Stimulated activated CD4-positive, alpha-beta T cell treated with anti-CD3 and anti-CD28 coated beads, Interleukin-2, amount 100 ng/mL, for 24 hours (primary cell): ENCODE measurements at places on chromosomes 7 and 10.

- no peak for DNase-seq
Measured at GRCh38 chr7:118285358-118285757, 60.9 kb downstream of the ANKRD7 start.

- DNase-seq = peak; percentile 31
Measured at GRCh38 chr7:1742555-1743303, 72.7 kb downstream of the ELFN1 start.

DNA sequence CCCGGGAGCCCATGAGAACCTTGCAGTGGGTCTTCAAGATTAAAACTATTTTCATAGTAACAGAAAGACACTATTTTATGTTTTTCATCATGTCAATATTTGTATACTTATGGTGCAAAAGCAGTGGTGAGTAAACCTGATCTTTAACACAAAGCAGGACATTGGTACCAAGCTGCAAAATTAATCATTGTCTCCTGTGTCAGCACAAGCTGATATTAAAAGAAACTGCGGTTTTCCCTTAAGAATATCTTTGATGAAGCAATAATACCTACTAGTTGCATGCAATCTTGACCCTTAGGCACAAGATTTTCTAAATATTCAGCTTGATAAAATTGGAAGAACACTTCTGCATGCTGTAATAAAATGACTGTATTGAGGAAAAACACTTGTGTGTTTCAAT lies 121.7 kb downstream of the MDFIC start:
- DNase-seq = no peak

GRCh38 chr7:2280424-2280823 lies 33.8 kb downstream of the SNX8 start:
- no peak for DNase-seq

- no peak for DNase-seq
Measured at GRCh38 chr10:15223174-15223573, 54.7 kb upstream of the NMT2 start.

DNA sequence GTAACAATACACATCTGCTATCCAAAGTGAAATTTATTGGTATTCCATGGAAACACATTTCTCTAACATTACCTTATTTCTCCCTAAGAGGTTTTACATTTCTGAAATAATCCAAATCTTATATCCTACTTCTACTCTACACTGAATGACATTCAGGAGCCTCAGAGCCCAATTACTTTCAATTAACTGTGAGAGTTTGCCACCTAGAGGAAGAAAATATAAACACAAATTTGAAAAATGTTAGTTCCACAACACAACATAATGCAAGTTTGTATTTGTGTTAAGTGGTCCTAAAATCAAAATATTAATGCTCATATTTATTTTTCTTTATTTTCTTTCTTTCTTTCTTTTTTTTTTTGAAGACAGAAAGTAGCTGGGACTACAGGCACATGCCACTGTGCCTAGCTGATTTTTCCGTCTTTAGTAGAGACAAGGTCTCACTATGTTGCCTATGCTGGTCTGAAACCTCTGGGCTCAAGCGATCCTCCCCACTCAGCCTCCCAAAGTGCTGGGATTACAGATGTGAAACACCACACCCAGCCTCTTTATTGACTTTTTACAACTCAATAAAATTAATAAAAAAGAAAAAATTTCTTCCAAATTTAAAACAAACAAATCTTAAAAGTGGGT lies 46.0 kb downstream of the ATAD1 start:
- no peak for DNase-seq

DNA sequence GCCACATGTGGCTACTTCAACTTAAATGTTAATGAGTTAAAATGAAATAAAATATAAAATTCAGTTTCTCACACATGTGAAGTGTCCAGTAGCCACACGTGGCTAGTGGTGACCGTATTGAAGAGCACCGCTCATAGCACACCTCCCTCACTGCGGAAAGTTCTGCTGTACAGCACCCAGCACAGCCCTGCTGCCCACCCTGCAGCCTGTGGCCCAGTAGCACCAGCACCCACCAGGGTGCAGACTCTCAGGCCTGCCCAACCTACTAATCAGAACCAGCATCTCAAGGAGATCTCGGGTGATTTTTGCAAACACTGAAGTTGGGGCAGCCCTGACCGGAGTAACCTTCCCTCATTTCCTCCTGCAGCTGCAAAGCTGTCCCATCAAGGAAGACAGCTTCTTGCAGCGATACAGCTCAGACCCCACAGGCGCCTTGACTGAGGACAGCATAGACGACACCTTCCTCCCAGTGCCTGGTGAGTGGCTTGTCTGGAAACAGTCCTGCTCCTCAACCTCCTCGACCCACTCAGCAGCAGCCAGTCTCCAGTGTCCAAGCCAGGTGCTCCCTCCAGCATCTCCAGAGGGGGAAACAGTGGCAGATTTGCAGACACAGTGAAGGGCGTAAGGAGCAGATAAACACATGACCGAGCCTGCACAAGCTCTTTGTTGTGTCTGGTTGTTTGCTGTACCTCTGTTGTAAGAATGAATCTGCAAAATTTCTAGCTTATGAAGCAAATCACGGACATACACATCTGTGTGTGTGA lies 162.8 kb upstream of the LANCL2 start:
- no peak for DNase-seq

GRCh38 chr10:119917777-119918176 lies 25.2 kb downstream of the SEC23IP start:
- DNase-seq = no peak

GRCh38 chr7:47088329-47089067 lies 493.4 kb downstream of the TNS3 start:
- peak; percentile 24 for DNase-seq

DNA sequence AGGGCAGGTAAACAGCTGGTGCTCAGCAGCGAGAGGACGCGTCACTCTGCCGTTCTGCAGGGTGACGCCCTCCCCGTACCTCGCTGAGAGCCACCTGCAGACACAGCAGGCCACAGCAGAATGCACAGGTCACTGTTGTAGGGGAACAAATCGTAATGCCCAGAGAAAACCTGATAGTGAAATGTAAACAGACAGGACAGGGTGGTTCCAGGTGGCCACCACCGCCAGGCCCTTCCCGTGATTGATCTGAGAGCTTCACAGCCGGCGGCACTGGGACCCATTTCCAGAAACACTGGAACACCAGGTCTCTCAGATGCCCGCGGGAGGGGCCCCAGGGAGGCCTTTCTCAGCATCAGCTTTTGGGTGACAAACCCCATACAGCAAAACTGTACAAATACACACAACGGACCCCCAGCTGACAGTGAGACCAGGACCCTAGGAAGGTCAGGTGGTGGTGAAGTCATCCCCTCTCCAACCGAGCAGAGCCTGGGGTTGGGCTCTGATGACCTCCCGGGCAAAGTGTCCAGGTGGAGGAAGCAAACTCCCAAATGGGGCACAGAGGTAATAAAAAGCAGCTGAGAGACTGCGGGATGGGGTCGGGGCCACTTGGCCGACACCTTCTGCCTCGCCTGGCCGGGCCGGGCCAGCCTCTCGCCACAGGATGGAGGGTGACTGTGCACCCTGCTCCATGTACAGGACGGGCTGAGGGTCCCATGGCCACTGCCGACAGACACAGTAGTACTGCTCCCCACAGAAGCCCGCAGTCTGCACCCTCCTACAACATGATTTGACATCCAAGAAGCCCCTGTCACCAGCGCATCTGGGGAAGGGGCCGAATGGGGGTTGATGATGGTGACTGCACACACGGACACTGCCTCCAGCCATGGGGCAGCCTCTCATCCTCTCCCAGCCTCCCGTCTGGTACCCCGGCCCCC lies 4.6 kb downstream of the BHLHA15 start:
- no peak for DNase-seq

DNA sequence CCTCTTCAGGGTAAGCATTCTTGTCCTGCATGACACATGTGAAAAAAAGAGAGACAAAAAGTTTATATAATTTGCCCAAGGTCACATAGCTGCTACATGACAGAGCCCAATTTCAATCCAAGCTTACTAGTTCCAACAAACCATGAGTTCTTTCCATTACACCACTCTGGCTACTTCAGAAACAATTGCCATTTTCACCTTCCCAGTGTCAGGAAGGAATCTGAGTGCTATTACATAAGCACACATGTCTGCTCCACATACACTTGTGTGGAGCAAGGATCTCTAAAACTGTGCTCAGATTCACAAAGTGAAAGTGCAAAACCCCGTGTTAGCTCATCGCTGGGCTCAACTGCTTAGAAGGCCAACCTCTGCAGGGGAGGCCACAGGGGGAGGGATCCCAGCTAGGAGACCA lies 356.2 kb upstream of the NFE2L3 start:
- DNase-seq = no peak

DNA sequence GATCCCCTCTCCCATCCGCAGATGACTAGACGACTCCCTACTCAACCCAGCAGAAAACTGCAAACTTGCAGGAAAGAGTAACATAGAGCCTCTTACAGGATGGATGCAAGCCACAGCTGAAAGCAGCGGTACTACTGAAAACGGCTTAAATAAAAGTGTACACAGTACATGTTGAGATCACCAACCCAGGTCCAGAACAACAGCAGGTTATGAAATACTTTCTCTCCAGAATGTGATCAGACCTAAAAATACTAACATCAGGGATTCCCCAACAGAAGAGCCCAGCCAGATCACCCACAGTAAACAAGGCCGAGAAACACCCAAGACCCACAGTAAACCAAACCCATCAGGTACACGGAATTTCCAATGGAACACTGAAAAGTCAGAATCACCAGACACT lies 13.2 kb downstream of the ATE1 start:
- no peak for DNase-seq

DNA sequence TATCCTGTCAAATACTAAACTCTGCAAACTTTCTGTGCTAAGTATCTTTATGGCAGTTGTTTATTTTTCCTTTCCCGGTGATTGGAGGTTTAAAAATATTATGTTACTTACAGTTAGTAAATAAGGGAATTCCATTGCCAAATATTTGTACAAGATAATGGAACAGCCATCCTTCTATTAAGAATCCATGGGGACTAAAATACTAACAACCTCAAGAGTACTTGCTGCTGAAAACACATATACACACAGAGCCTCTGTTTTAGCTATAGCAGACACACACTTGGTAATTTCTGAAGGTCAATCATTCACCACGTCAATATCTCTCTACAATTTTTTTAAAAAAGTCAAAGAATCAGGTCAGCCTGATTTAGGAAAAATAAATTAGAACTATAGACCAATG lies 32.4 kb downstream of the TSPAN12 start:
- DNase-seq = no peak

GRCh38 chr7:14748461-14748860 lies 154.1 kb downstream of the DGKB start:
- no peak for DNase-seq

GRCh38 chr10:122311051-122311410 lies 39.9 kb downstream of the BTBD16 start:
- no peak for DNase-seq

DNA sequence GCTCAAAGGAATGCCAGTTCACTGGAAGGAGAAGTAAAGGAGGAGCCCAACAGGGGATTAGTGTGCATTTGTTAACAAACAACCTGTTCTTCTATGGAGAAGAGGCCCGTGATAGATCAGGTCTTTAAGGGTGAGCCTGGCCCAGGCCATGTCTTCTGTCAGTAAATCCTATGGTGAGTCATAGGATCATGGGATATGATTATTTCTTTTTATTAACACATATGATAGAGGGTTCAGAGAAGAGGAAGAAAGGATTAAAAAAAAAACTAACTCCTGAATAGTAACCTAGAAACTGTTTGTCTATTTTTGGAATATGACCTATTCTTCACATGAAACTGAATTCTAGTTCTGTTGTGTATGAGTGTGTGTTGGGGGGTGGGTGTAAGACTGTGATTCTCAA lies 70.4 kb downstream of the GPR158 start:
- DNase-seq = no peak

GRCh38 chr7:48274662-48275061 lies 103.4 kb downstream of the ABCA13 start:
- no peak for DNase-seq

DNA sequence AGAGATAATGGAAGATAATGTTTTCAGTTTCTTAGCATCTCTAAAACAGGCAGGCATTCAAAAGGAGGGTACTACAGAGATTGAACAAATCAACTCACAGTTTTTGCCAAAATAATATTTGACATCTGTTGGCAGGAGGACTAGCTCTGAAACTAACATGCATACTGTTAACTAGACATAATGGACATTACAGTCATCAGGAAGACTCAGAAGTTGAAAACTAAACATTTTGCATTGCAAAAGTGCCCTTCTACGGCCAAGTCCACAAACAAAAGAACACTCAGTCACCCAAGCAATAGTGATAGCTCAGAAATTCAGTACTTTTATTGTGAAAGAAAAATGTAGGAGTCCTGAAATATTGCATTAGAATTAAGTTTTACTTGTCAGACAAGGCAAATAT lies 399.0 kb downstream of the HGF start:
- no peak for DNase-seq

DNA sequence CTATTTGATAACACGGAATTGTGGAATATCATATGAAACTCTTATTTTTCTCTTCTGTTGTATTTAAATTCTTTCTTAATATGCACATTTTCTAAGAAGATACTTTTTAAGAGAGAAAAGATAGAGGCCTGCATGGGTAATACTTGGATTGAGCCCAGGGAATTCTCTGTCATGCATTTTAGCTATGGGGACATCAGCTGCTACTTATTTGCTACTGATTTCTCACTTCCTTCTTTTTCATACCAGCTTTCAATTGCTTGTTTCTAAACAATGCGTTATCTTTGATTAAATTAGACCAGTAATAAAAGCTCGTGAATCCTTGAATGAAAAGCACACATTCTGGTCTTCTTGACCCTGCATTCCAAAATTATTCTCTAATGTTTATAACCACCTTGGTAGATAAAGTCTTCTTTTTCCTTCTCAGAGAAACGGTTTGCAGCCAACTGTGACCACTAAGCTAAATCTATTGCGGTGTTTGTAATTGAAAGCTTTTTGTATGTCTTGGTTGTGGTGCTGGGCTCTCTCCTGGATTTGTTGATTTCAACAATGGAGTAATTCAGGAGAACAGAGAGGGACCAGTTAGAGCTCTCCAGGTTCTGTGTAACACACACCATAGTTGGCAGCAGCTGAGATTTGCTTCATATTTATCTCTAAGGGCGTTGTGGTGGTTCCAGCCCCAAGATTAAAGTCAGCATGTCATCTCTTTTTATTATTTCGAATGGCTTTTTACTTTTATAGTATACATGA lies 139.3 kb downstream of the PPP1R9A start:
- no peak for DNase-seq

DNA sequence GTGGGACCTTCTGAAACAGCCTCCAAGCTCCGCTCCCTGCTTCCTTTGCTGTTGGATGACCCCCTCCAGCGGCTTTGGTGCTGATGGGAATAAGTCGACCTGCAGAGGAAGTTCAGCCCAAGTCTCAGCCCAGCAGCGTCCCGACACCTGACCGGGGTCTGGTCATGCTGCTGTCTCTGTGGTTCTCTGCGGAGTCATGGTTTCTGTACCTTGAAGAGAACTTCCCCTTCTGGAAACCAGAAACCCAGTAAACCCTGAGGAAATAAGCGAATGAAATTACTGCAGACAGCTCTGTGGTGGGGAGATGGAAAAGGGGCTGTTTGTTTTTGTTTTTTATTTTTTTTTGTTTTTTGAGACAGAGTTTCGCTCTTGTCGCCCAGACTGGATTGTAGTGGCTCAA lies 18.3 kb upstream of the ZNF12 start:
- DNase-seq = no peak

GRCh38 chr7:142793156-142793555 lies 22.4 kb downstream of the PRSS2 start:
- no peak for DNase-seq

GRCh38 chr10:17506390-17506789 lies 52.0 kb upstream of the ST8SIA6 start:
- no peak for DNase-seq

GRCh38 chr10:72344932-72345331 lies 9.8 kb downstream of the DNAJB12 start:
- peak; percentile 29 for DNase-seq

GRCh38 chr10:72630144-72630543 lies 4.3 kb upstream of the MICU1 start:
- no peak for DNase-seq
